ENCODE measurements at places on chromosomes 5 and 9.

- DNase-seq: peak; percentile 58
Observed at GRCh38 chr9:124795881-124796431, 19.0 kb downstream of the OLFML2A start.

DNA sequence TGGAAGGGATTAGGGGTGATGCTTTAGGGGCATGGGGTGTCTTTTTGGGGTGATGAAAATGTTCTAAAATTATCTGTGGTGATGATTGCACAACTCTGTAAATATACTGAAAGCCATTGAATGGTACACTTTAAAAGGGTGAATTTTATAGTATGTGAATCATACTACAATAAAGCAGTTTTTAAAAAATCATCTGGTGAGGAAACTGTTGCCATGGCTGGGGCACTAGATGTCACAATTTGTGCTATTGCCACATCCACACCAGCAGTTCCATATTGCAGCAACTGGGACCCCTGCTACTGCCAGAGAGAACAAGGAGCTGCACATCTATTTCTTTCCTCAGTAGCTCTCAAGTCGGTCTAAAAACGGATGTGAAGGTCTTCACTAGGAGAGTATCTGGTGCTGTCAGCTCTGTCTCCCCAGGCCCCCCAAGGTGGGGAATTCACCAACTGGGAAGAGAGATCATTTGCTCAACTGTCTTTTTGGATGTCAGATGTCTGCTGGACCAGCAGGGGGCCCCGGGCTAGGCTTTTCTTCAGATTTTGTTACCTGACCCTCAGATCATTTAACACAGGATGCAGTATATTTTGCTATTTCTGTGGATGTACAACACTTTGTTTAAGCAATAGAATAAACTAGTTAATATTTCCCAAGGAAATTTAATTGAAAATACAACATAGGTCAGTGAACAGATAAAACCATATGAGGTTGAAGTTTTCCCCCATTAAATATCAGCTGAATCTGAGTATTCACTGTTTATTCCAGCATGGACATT is 13.2 kb downstream of the CMYA5 start:
- peak; percentile 54 for DNase-seq

DNA sequence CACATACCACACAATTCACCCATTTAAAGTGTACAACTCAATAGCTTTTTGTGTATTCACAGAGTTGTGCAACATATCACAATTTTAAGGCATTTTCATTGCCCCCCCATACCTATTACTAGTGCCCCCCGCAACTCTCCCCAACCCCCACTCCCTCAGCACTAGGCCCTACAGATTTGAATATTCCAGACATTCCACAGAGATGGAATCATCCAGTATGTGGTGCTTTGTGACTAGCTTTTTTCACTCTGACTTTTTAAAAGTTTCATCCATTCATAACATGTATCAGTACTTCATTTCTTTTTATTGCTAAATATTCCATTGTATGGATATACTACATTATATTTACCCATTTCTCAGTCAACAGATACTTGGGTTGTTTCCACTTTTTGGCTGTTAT is 102.9 kb upstream of the LRRTM2 start:
- no peak for DNase-seq

DNA sequence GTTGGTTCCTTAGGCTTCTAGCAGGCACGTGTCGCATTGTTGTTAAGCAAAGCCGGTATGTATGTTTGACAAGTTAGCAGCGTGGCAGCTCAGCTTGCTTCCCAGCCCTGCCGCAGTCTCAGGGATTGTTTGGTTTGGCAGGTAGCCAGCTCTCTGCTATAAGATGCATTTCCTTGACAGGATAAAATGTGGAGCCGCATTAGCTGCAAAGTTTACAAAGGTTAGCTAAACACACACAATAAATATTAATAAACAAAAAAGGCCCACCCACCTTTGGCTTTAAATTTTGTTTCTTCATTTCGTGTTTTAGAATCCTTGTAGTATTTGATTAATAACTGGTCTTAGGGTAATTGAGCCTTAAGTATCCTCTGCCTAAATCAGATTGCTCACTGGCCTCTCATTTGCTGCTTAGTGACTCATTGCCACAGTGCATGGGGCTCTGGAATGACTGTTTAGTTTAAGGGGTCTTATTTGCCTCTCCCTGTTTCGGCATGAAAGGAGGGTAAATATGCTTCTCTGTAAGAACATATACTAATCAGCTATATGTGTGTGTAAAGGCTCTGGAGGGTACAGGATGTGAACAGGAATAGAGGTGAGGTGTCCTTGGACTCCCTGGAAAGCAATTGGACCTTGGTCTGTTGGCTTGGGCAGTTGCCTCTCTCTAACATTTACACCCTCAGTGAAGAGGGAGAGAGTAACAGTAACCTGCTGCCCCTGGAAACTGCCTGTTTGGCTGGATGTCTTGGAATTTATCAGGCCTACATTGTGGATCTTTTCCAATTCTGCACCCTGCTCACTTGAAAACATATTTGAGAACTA is 122.0 kb downstream of the GDNF start:
- DNase-seq: peak; percentile 65

GRCh38 chr9:130471411-130472183 is 26.8 kb downstream of the ASS1 start:
- no peak for DNase-seq

DNA sequence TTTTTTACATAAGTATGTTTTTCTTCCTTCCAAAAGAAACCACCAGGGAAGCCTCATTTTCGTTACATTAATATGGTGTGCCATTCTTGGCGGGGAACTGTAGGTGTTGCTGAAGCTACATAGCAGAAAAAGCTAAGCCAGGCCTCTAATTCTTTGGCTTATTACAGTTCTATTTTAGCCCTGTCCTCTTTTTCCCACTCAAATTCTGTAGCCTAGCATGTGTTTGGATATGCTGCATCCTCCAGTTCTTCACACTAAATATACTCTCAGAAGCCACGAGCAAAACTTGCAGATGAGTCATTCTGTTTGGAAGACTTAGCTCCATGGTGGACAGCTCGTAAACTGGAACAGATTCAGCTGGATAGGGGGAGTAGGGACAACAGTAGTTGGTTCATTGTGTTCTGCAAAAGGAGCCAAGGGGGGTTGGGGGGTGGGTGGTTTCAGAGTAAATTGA is 369.4 kb downstream of the TMEM161B start:
- DNase-seq: peak; percentile 9

DNA sequence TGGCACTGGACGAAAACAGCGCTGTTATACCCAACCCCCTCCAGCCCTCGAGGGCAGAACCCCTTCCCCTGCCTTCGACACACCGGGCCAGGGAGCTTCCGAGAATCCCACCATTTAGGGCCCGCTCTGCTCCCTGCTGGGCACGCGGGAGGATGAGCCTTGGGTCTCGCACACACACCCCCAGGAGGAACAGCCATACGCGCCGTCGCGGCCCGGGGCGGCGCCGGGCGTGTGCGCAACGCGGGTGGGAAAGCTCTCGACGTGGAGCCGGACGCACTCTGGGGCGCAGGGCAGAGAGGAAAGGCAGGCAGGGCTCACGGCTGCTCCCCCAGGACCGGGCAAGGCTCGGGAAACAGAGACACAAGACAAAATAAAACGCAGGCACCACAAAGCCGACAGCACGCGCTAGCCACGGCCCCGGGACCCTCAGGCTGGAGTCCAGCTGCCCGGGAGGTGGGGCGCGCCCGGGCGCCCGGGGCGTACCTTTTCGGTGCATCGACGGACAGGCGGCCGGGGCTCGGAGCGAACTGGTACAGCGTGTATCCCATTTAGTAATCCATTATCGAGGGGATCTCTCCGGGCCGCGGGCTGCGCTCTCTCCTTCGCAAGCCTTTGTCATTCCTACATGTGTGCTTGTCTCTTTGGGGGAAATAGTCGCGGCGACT is 789 bp downstream of the SEMA6A start:
- DNase-seq: peak; percentile 51

- no peak for DNase-seq
Observed at GRCh38 chr5:26872337-26872736, 166.0 kb downstream of the CDH9 start.

DNA sequence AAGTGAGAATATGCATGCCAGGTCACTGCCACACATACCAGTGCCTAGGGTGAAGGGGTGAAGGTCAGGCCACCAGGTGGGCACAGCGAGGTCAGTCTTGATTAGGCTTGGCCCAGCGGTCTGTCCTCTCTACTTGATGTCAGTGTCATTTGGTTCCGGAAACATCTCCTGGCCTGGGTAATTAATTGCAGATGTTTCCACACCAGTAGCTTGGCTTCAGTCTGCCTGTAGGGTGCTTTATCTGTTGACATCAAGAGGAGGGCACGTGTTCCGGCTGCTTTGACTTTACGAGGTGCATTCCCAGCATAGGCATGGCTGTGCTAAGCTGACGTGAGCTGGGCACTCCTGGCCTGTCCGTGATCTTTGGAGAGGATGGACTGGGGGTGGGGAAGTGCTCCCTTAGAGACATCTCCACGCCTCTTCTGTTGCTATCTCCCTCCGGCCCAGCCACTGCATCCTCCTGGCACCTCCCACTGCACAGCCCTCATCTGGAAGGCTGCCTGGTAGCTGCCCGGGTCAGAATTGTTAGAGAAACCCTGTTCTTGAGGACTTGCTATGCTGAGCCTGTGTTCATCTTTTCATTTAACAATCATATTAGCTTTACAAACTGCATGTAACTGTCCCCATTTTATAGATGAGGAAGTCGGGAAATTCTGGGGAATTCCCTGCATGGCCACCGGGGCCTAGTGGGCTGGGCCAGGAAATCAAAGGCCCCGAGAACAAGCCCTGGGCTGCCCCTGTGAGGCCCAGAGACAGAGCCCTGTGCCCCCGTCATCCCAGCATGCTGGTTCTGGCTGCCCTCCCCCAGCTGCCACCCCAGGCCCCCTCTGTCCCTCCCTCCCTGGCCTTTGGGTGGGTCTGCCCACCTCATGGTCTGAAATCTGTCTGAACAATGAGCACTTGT is 29.1 kb downstream of the JADE2 start:
- DNase-seq: no peak

DNA sequence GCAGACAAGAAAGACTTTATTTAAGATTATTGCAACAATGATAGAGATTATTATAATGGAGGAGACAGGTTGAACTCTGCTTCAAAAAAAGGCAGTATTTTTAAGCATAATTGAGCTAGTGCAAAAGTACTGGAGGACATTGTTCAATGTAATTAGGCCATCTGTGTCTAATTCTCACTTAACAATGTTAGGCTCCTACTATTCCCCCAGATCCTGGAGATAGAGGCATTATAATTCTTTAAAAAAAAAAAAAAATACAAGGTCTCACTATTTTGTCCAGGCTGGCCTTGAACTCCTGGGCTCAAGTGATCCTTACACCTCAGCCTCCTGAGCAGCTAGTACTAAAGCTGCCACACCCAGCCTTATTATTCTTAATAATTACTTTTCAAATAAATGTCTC is 193.4 kb upstream of the NUDT12 start:
- no peak for DNase-seq

DNA sequence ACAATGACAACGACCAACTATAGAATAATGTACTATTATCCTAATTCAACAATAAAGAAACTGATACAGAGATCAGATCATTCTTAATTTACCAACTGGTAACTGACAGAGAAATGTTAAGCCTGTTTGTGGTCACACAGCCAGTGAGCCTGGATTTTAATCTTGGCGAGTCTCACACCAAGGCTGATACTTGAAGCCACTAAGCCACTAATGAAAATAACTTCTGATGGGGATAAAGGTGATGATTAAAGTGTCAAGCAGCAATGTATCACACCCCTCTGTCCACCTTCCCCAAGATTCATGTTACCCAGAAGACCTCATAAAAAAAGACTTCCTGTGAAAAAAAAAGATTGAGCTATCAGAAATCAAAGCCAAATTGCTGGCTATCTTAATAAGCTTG is 350.5 kb downstream of the SPOCK1 start:
- no peak for DNase-seq

- no peak for DNase-seq
Observed at GRCh38 chr9:4243877-4244812, 55.7 kb downstream of the GLIS3 start.

DNA sequence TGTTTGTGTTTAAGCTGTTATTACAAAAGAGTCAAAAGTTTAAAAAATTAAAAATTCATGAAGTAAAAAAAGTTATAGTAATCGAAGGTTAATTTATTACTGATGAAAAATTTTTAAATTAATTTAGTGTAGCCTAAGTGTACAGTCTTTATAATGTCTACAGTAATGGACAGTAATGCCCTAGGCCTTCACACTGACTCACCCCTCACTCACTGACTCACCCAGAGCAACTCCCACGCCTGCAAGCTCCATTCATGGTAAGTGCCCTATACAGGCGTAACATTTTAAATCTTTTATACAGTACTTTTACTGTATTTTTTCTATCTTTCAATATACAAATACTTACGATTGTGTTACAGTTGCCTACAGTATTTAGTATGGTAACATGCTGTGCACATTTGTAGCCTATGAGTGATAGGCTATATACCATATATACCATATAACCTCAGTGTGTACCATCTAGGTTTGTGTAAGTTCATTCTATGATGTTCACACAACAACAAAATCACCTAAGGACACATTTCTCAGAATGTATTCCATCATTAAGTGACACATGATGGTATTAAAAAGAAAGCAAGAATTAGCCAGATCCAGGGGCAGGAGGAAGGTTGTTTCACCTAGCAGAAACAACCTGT is 40.1 kb downstream of the DCAF10 start:
- DNase-seq: no peak

DNA sequence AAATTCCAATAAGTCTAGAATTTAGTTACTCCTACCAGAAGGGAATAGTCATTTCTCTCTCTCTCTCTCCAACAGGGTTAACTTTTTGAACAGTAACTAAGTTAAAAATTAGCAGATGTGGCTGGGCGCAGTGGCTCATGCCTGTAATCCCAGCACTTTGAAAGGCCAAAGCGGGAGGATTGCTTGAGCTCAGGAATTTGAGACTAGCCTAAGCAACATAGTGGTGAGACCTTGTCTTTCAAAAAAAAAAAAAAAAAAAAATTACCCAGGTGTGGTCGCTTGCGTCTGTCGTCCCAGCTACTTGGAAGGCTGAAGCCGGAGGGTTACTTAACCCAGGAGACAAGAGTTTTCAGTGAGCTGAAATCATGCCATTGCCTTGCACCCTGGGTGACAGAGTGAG is 639.7 kb downstream of the PTPRD start:
- DNase-seq: no peak

GRCh38 chr5:80399526-80400239 is 8.2 kb upstream of the ZFYVE16 start:
- no peak for DNase-seq

GRCh38 chr9:108039493-108039892 is 549.9 kb upstream of the KLF4 start:
- no peak for DNase-seq

- no peak for DNase-seq
Observed at GRCh38 chr9:93265972-93266371, 82.0 kb downstream of the WNK2 start.

DNA sequence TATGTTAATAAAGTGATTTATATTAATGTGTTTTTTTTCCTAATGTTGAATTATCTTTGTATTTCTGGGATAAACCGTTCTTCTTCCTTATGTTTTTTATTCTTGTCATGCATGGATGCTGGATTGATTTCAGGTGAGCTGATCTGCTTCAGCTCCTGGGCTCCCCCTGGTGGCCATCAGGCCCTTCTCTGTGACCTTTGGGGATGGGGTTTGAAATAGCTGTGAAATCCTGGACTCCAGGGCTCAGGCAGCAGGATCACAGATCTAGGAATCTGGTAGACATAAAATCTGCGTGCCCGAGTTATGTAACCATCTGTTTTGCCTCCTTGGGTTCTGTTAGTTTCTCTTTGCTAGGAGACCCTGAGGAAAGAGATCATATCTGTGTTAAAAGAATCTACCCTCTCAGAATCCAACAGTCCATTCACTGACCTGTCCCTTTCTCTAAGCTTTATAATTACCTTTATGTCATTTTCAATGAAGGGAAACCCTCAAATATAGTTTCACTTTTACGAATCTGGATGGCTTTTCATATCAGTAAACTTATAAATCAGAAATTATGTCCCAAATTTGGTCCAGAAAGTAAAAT is 12.2 kb upstream of the OR13J1 start:
- DNase-seq: peak; percentile 82
